ENCODE measurements at places on chromosomes 3 and 15. TPM values are rescaled to one million over a fixed set of nuclear protein-coding genes. Genes with fewer than 3 reads are reported as not detected.

Gene TRIM42
- not detected for polyA plus RNA-seq

GRCh38 chr3:125386811-125387210 lies 11.7 kb upstream of the ZNF148 start:
- H3K4me1 ChIP-seq = no peaks in the 10 kb centered on the region
- no peak for DNase-seq
- H3K27ac ChIP-seq = no peak overlapping the region
- no peaks in the 10 kb centered on the region for H3K36me3 ChIP-seq
- no peaks in the 10 kb centered on the region for H3K27me3 ChIP-seq

DNA sequence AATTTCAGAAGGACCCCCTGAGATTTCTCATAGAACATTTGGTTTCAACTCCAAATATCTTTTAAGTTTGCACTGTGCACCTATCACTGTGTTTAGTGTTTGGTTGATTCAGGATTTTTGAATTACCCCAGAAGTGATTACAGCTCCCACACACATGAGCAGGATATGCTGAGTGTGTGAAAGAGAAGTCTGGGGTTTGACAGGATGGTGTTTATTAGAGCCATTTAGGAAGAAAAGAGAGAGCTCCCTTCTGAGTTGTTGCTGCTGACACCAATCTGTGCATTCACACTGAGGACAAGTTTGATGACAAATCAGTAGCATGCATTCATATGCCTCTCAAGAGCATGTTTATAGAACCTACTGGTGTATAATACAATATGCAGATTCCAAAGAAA lies 118.1 kb downstream of the RPL22L1 start:
- H3K27me3 ChIP-seq = no peaks in the 10 kb centered on the region
- no peak overlapping the region for H3K4me3 ChIP-seq
- H3K4me1 ChIP-seq = no peaks in the 10 kb centered on the region
- no peaks in the 10 kb centered on the region for H3K36me3 ChIP-seq
- no peak overlapping the region for H3K27ac ChIP-seq
- no peak for DNase-seq

DNA sequence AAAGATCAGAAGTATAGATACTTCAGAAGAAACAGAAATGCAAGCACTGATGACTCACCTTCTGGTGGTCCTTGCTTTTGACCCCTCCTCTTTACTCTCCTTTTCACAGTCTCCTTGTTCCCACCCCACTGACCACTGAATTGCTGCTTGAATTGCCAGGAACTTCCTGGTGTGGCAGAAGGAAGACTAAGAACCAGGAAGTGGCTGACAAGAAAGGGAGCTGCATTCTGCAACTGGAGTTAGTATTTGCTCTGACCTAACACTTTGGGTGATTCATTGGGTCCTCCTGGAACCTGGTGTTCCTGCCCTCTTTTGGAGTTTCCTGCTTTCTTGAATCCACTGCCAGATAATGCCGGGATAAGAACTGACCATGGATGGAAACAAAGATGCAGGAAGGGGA lies 23.0 kb downstream of the KY start:
- H3K27ac ChIP-seq = no peak overlapping the region
- H3K4me1 ChIP-seq = no peaks in the 10 kb centered on the region
- no peak overlapping the region for H3K4me3 ChIP-seq
- H3K27me3 ChIP-seq = no peaks in the 10 kb centered on the region

- no peaks in the 10 kb centered on the region for H3K27me3 ChIP-seq
- H3K36me3 ChIP-seq = no peaks in the 10 kb centered on the region
- H3K4me1 ChIP-seq = no peaks in the 10 kb centered on the region
- no peak overlapping the region for H3K4me3 ChIP-seq
These were observed 944.7 kb downstream of the MCTP2 start for GRCh38 chr15:95175914-95176658.

- H3K27ac ChIP-seq = no peak overlapping the region
- H3K36me3 ChIP-seq = no peaks in the 10 kb centered on the region
- H3K4me1 ChIP-seq = no peaks in the 10 kb centered on the region
- H3K27me3 ChIP-seq = no peaks in the 10 kb centered on the region
- no peak for DNase-seq
These were observed 119.3 kb downstream of the FRMD4B start for GRCh38 chr3:69266585-69266984.

DNA sequence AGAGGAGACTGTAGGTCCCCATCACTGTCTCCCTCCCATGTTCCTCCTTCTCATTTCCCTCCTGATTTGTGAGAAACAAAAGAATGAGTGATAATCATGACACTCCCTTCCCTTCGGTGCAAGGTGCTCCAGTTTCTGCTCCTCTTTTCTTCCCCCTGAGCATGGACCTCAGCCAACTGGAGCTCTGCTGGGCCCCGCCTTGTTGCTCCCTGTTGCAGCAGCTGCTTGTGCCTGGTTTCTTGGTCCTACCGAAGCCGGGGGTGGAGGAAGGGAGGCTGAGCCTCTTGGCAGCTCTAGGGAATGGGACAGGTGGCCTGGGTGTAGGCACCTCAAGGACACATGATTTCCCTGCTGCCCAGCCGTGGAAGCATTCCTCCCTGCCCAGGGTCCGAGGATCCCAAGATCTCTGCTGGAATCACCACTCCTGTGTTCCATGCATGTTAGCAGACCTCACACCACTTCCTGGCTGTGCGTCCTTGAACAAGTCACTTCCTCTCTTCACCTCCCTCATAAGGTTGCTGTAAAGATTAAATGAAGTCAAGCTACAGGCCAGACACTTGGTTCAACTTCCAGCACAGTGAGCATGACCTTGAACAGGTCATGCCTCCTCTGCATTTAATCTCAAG lies 131.6 kb upstream of the ABHD17C start:
- no peak overlapping the region for H3K27ac ChIP-seq
- H3K4me1 ChIP-seq = no peaks in the 10 kb centered on the region
- H3K4me3 ChIP-seq = no peak overlapping the region
- DNase-seq = no peak
- no peaks in the 10 kb centered on the region for H3K36me3 ChIP-seq

Gene SLC35A5
- 6.2 TPM for polyA plus RNA-seq
